ENCODE measurements at places on chromosomes 3 and 15. TPM values are rescaled to one million over a fixed set of nuclear protein-coding genes. Genes with fewer than 3 reads are reported as not detected.
A peak's percentile ranks its signal among the peaks of the same experiment; 100 is the strongest.

SLC24A5 gene
- not detected for total RNA-seq

MEGF11 gene
- not detected for total RNA-seq

B3GALNT1 gene
- 9.8 TPM for total RNA-seq

MAGEL2 gene
- total RNA-seq, result not detected

PLSCR2 gene
- 0.61 TPM for total RNA-seq

ECE2 gene
- not detected for total RNA-seq

DNA sequence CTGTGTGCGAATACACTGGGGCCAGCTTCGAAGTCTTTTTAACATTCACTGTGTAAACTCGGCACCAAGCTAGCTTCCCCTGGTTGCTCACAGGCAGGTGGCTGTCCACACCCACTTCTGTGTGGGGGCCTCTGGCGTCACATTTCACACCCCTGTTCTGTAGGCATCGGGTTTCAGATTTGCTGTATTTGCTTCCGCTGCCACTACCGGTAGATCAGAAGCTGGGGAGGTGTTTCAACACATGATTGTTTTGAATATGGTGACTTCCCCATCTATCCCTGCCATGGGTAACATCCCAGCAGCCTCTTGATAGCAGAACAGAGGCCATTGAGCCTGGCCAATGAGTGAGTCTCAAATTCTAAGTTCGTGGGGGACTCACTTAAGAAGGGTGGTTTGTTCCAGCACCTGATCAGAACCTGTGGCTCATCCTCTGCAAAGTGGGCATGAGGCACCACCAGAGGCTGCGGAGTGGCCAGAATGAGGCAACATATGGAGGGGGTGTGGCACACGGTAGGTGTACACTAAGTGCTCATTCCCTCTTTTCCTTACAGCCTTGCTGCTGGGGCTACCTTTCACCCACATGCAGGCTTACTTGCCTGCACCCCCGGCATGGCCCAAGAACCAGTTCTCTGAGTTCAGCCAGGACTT is 61.5 kb downstream of the IQSEC1 start:
- peak; percentile 95 for DNase-seq

DNA sequence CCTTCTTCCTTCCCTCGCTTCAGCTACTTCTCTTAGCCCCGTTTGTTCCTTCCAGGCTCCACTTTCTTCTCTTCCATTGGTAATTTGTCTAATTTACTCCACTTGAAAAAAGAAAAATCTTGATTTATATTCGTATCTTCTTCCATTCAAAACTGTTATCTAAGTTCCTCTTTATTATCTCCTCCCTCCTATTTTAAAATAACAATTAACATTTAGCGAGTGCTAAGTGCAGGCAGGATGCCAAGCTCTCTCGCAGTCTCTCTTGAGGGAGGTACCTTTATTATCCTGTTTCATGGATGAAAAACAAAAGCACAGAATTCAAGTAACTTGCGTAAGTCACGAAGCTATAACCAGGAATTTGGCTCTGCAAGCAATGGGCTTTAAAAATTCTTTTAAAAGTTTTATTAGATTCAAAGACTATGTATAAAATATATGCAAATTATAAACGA is 418.9 kb upstream of the NAALADL2 start:
- DNase-seq, result no peak

GRCh38 chr3:175417426-175417825 is 558.3 kb downstream of the NAALADL2 start:
- no peak for DNase-seq

GRCh38 chr15:84762840-84763572 is 14.6 kb downstream of the ZNF592 start:
- no peak for DNase-seq

GRCh38 chr15:42695527-42696071 is 41.3 kb downstream of the CDAN1 start:
- DNase-seq, result no peak

DNA sequence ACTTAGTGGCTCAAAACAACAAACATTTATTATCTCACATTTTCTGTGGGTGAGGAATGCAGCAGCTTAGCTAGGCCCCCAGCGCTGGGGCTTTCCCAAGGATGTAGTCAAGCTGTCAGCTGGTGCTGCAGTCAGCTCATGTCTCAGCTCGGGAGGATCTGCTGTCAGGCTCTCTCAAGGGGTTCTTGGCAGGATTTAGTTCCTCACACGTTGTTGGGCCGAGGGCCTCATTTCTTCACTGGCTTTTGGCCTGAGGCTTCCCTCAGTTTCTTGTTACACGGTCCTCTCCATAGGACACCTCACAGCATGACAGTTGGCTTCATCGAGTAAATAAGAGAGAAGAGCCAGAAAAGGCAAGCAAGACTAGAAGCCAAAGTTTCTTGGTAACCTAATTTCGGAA is 13.7 kb upstream of the U2SURP start:
- no peak for DNase-seq

DNA sequence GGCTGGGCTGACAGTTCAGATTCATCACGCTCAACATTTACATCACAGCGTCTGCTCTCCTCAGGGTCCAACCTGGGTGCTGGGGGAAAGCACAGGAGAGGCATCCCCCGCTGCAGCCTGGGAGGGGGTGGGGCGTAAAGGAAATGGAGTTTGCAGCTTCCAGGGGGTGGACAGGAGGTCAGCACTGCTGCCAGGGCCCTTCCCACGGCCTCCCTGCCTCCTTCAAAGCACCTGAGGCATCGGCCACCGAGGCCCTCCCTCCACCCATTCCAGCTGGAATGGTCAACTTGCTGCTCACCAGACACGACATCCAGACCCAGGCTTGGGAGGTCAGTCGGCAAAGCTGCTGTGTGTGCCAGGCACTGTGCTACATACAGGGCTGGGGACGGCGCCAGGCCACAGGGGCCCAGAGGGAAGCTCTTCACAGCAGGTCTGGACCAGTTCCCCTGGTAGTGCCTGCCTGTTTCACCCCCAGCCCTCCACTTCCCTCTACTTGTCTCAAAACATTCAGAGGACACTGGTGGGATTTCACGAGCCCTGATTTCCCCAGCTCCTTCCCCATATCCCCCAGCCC is 120.7 kb downstream of the ANP32A start:
- no peak for DNase-seq

DNA sequence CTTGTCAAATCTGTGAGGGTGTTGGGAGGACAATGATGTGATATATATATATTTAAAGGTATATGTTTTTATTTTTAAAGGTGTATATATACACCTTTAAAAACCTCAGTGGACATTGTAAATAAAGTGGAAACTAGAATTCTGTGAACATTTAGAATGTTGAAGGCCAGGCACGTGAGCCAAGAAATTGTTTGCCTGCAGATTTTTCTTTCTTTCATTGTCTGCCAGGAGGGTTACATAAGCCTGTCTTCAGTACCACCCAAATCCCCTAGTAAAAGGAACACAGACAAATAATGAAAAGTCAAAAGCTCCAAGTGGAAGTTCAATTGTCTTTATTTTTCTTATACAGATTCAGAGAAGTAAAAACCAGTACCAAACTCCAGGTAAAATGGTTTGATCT is 42.4 kb downstream of the TM4SF4 start:
- no peak for DNase-seq

GRCh38 chr3:195751560-195751959 is 30.8 kb downstream of the MUC20 start:
- no peak for DNase-seq

- no peak for DNase-seq
Observed at GRCh38 chr3:122992676-122993075, 34.9 kb downstream of the SEMA5B start.

- DNase-seq, result no peak
Observed at GRCh38 chr15:25381579-25381978, 57.2 kb downstream of the UBE3A start.

- no peak for DNase-seq
Observed at GRCh38 chr3:169886671-169887070, 16.9 kb upstream of the LRRC31 start.

GRCh38 chr3:170324962-170325361 is 32.6 kb upstream of the SKIL start:
- DNase-seq, result no peak

- no peak for DNase-seq
Observed at GRCh38 chr3:2372306-2372705, 273.6 kb downstream of the CNTN4 start.

GRCh38 chr15:81117136-81117535 is 16.9 kb upstream of the CFAP161 start:
- no peak for DNase-seq

GRCh38 chr3:24595796-24596195 is 101.1 kb upstream of the THRB start:
- no peak for DNase-seq

DNA sequence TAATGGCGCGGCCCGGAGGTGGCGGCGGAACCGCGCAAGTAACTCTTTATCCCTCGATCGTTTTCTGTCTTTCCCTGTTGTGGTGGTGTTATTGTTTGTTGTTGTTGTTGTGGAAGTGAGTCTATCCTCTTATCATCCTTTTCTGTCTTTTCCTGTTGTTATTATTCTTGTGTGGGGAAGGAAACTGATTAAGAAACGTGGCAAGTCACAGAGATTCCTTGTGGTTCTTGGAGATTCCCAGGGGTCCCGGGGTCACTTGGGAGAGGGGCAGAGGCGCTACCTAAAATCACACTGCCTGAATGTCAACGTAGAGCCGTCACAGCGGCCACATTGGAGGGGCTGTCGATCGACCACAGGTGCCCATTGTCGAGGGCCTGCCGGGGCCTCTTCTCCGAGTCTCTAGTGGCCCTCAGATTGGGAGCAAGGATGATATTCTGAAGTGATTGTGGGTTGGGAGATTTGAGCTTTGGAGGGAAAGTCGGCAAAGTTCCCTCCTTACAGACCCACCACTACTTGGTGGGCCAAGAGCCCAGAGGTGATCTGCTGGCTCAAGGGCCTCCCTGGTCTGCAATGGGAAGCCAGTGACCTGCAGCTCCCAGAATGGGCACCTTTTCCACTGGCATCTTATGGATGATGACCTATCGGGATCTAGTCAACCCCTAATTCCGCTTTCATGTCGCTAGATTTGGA is 790 bp downstream of the PARP14 start:
- DNase-seq, result no peak

DNA sequence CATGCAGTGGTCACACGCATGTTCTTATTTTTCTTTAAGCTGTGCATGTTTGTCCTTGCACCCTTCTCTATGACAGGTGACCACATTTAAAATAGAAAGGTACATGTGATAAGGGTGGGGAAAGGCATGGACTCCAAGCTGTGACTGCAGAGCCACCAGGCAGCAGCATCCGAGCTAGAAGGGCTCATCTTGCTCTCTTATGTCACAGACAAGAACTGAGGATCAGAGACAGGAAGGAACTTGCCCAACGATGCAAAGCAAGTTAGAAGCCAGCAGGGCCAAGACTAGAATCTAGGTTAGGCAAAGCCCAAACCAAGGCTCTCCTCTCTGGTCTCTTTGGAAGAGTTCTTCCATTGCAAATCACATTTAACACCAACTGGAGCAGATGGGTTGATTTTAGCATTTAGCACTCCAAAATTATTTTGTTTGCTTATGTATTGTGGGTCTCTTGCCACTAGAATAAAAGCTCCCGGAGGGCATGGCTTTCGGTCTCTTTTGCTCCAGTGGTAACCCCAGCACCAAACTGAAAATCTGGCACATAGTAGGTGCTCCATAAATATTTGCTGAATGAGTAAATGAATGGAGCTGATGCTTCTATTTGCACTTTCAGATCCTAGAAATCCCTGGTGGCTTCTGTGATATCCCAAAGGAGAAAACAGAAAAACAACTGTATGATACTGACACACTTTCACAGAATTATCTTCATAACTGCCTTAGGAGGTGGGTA is 84.3 kb downstream of the IQSEC1 start:
- no peak for DNase-seq

DNA sequence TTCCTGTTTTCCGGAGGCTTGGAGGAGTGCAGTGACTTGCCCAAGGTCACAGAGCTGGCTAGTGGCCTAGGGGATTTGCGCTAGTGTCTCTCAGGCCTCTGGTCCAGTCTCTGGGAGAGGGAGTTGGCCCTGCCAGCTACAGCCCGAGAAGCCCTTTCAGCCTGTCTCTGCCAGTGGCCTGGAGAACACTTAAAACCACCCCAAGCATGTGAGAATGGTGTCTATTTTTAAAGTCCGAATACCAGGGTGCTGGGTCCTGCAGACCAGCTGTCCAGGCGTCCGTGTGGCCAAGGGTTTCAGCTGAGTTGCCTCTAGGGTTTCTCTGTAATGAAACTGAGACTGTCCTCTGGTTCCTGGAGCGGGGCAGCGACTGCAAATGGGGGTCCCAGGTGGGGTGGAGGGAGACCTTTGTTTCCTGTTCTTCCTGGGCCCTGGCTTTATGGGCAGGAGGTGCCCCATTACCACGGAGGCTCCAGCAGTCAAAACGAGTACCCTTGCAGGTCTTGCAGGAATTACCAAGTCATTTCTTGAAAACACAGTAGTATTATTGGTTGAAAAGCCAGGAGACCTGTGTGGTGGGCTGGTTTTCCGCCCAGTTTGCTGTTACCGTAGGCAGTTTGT is 2.2 kb downstream of the CAND2 start:
- DNase-seq, result no peak

GRCh38 chr15:36398212-36398611 is 181.2 kb upstream of the CDIN1 start:
- no peak for DNase-seq

DNA sequence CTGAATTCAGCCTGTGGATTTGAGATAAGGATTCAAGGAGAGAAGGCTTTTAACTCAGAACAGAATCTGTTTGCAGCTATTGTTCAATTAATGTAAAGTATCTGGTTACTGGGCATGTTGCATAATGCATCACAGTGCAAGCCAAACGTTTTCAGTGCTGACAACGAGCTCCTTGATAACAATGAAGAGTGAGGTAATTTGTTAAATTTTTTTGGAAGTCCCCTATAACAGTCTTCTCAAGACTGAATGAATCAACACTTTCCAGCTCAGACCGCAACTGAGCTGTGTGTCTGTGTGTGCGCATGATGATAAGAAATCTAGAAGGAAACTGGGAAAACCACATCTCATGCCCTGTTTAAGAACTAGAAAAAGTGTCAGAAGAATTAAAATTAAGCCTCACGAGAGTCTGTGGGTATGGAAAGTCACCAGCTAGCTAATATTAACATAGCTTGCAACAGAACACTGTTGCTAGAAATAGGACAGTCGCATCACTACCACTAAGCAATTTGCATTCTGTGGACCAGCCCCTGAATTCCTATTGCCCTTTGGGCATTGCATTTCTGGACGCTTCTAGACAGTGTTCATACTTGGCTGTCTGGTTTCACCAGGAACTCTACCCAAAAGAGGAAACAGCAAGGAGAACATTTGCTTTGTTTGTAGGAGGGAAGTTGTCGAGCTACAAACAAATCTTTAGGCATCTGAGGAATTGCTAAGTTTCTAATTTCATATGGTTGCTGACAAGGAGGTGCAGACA is 43.7 kb upstream of the ATP2C1 start:
- peak; percentile 15 for DNase-seq

- no peak for DNase-seq
Observed at GRCh38 chr3:62558549-62559112, 185.3 kb upstream of the FEZF2 start.

GRCh38 chr3:126197854-126198584 is 17.6 kb upstream of the ALDH1L1 start:
- DNase-seq, result peak; percentile 35

Measured in B cell (primary cell).